ENCODE measurements at places on chromosomes 1 and 21.

GRCh38 chr1:26114165-26114927 lies 2.7 kb downstream of the PDIK1L start:
- no peak for DNase-seq

DNA sequence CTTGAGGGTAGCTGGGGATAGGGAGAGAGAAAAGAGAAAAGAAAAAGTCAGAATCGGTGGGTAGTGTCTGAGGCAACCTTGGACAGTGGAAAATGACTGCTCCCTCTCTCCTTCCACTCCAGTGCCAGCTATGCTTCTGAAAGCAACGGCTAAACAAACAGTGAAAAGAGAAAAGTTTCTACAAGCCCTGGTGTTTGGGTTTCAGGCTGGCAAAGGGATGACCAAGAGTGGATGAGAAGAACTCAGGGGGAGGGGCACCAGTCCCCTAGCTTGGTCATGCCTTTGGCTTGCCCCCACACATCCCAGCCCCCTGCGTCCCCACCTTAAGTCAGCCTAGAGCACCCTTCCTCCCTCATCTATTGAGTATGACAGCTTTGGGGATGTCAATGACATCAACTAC lies 8.6 kb downstream of the IL22RA1 start:
- DNase-seq = no peak

- no peak for DNase-seq
These were observed 185.1 kb downstream of the FOXD2 start for GRCh38 chr1:47622776-47623556.

DNA sequence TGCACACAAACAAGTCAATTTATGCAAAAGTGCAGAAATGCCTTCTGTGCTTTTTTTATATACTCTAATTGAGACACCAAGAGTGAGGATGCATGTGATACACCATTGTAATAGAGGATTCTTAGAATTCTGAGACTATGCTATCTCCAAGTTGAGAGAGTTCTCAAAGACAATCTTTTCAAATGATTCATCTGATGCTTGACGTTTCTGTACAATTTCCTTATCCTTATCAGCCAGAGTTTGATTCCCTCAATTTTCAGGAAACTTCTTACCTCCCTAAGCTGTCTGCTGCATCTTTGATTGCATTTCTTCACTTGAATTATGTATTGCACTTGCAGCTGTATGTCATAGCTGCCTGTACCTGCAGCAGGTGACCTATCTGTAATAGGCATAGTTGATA lies 211.3 kb upstream of the SPAG17 start:
- no peak for DNase-seq

GRCh38 chr21:45021428-45022347 lies 52.7 kb upstream of the ADARB1 start:
- DNase-seq = no peak

GRCh38 chr1:81540216-81540615 lies 260.5 kb upstream of the ADGRL2 start:
- DNase-seq = no peak

- DNase-seq = no peak
These were observed 50.6 kb downstream of the LRRC8B start for GRCh38 chr1:89575207-89575606.

- no peak for DNase-seq
These were observed 397.7 kb upstream of the POU3F1 start for GRCh38 chr1:38444311-38444710.
